A549 treated with CpdA at 1 μM for 4 hours (cell line): ENCODE measurements at places on chromosomes 4 and X. TPM values are rescaled to one million over a fixed set of nuclear protein-coding genes. Genes with fewer than 3 reads are reported as not detected.

The ERCC6L gene
- total RNA-seq: 11.5 to 17.5 TPM (median 12.8 TPM) in 5 replicates

The GDPD2 gene
- total RNA-seq: 0.07 to 0.13 TPM (median 0.07 TPM) in 3 of 5 replicates, not detected in the others

The PRDM8 gene
- 0.22 to 0.60 TPM (median 0.33 TPM) in 5 replicates for total RNA-seq

The TMSB15A gene
- 0.55 to 0.66 TPM (median 0.61 TPM) in 5 replicates for total RNA-seq

The CXCL8 gene
- 8.0 to 21.7 TPM (median 10.2 TPM) in 5 replicates for total RNA-seq

The IL2 gene
- not detected in 5 replicates for total RNA-seq

The GPC4 gene
- total RNA-seq: 0.02 to 0.03 TPM (median 0.02 TPM) in 3 of 5 replicates, not detected in the others

The PDZD4 gene
- total RNA-seq: 2.7 to 3.5 TPM (median 3.0 TPM) in 5 replicates

The CCKAR gene
- not detected in 5 replicates for total RNA-seq

The GATA1 gene
- total RNA-seq: not detected in 5 replicates

The PNMA6A gene
- 3.1 to 5.0 TPM (median 4.8 TPM) in 5 replicates for total RNA-seq

The ARMCX2 gene
- total RNA-seq: 0.07 TPM in 1 of 5 replicates, not detected in the others

The RHOXF1 gene
- not detected in 5 replicates for total RNA-seq

The AKAP14 gene
- total RNA-seq: not detected in 5 replicates

The RAI2 gene
- 0.10 to 0.28 TPM (median 0.14 TPM) in 5 replicates for total RNA-seq

The IGFBP7 gene
- total RNA-seq: 191 to 299 TPM (median 243 TPM) in 5 replicates

The KLF8 gene
- 0.05 TPM in 1 of 5 replicates, not detected in the others for total RNA-seq

The SOWAHB gene
- 0.06 TPM in 1 of 5 replicates, not detected in the others for total RNA-seq

The PRR32 gene
- not detected in 5 replicates for total RNA-seq

The PCDH19 gene
- 0.02 to 0.06 TPM (median 0.05 TPM) in 5 replicates for total RNA-seq

The TMEM156 gene
- total RNA-seq: 19.3 to 27.3 TPM (median 23.0 TPM) in 5 replicates

The RASGEF1B gene
- total RNA-seq: not detected in 5 replicates

The XAGE1B gene
- total RNA-seq: 191 to 316 TPM (median 215 TPM) in 5 replicates

The HSD17B13 gene
- total RNA-seq: 0.05 to 0.12 TPM (median 0.09 TPM) in 4 of 5 replicates, not detected in the other

The MAGEB1 gene
- total RNA-seq: not detected in 5 replicates

The NUDT10 gene
- total RNA-seq: 0.28 to 0.67 TPM (median 0.38 TPM) in 5 replicates

The TDO2 gene
- 0.22 to 1.1 TPM (median 0.60 TPM) in 5 replicates for total RNA-seq

The CXorf49 gene
- total RNA-seq: not detected in 5 replicates

The SPANXB1 gene
- 2.7 to 4.0 TPM (median 3.2 TPM) in 5 replicates for total RNA-seq

The PDGFC gene
- 1.8 to 3.7 TPM (median 3.2 TPM) in 5 replicates for total RNA-seq

The ZNF157 gene
- 0.05 TPM in 1 of 5 replicates, not detected in the others for total RNA-seq

The DDX53 gene
- not detected in 5 replicates for total RNA-seq
